ENCODE measurements at places on chromosomes 6 and 20.

GRCh38 chr6:139534472-139535115 is 160.1 kb upstream of the CITED2 start:
- no peak for DNase-seq

- DNase-seq, result no peak
Observed at GRCh38 chr6:44180886-44181285, 22.3 kb downstream of the CAPN11 start.

DNA sequence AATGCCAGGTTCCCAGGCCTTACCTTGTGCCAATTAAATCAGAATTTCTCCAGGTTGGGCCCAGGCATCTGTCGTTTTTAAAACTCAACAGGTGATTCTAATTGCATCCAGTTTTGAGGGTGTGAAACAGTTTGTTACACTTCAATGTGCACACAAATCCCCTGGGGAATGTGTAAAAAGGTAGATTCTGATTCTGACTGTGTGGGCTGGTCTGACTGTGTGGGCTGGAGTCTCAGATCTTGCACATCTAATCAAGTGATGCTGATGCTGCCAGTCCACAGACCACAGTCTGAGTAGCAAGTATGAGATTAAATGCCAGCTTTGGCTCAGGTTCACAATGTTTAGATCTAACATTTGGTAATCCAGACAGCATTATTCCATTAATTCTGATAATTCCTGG is 12.5 kb upstream of the ETV7 start:
- DNase-seq, result no peak

GRCh38 chr20:6814945-6815344 is 47.5 kb downstream of the BMP2 start:
- no peak for DNase-seq

DNA sequence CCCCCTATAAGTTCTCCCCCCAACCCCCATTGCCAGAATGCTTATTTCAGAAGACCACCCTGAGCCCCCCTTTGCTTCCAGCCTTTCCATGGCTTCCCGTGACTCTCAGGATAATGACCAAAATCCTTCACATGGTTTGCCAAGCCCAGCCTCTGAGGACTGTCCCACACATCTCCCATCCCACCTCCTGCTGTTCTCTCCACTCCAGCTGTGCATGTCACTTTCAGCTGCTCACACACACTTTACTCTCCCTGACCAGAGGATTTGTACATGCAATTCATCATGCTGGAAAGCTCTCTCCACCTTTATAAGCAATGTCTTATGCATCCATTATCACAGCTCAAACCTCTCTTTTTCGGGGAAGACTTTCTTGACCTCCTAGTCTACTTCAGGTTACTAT is 164.2 kb downstream of the PRL start:
- DNase-seq, result no peak

- no peak for DNase-seq
Observed at GRCh38 chr6:79872303-79872702, 75.0 kb downstream of the ELOVL4 start.

DNA sequence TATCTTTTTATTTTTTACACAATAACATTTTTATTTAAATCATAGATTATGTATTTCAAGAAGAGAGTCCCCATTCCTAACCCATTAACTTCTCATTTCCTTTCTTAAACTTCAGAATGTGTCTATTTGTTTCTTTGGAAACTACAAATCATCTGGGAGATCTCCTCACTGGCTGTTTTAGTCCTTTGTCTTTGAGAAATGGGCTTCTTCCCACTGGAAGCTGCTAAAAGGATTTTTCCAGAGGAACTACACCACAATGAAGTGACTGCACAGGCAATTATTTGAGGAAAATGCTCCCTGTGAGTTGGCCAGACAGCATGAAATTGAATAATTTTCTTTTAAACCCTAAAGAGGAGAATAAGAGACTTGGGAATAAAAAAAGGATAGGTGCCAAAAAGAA is 119.1 kb downstream of the TENT5A start:
- DNase-seq, result no peak

- DNase-seq, result no peak
Observed at GRCh38 chr6:45513213-45513618, 135.5 kb upstream of the SUPT3H start.

GRCh38 chr6:26472549-26473290 is 15.0 kb downstream of the BTN2A1 start:
- DNase-seq, result peak; percentile 29

DNA sequence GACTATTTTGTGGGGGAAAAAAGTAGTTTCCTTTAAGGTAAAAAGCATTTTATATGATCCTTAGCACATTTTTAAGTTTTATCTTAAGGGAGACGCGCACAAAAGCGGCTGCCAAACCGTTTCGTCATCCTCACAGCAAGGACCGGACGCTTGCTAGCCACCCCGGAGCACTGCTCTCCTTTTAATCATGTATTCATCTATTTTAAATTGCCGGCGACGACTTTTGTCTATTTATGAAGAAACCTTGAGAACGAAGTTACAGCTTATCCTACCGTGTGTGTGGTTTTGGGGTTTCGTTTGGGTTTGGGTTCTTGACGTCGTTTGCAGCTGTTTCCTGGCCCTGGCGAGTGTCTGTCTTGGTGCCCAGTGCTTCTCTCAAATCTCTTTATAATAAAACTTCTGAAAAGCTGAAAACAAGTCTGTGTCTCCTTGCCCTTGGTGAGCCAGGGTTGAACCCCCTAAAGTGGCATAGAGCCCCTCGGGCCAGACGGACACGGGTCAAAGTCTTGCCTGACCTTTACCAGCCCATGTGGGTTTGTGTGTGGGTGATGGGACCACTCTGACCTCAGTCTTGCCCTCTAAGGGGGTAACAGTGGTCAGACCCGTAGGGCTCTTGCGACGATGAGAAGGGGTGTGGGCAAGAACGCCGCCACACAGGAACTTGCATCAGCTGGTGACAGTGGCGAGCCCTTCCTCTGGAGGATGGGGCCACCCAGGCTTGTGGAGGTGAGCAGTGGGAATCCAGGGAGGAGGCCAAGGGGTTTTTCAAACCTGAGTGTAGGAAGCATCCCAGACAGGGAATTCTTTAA is 117.6 kb downstream of the JPH2 start:
- DNase-seq, result no peak

- DNase-seq, result no peak
Observed at GRCh38 chr6:111573131-111573883, 32.4 kb downstream of the TRAF3IP2 start.

- no peak for DNase-seq
Observed at GRCh38 chr6:107715550-107716321, 108.4 kb downstream of the SCML4 start.

DNA sequence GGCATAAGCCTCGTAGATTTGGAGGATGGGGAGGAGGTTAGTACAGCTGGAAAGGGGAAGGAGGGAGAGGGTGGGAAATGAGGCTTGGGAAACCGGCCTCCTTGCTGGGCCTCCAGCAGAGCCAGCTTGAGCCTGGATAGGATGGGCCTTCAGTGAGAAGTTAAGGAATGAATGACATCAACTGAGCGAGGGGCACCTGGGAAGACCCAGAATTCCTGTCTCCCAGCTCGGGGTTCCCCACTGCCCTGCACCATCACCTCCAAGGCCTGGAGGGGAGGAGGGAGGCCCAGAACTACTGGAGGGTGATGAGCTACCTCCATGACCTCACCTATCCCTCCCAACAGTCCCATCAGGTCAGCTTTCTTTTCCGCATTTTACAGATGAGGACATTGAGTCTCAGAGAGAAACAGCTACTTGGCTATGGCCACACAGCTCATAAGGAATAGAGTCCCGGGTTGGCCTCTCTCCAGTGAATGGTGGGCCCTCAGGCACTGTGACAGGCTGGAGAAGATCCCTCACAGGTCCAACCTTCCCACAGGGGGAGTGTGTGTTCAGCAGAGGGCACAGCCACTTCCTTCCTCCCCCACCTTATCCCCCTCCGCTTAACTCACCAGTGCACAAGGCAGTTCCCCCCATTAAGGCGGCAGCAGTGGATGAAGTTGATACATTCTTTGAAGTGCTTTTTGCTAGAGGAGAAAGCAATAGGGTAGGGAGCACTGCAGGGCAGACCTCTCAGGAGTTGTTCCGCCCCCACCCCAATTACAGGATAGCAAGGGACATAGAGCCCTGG is 6.8 kb downstream of the DUSP15 start:
- DNase-seq, result no peak

Measured in inflammatory macrophage (primary cell).